ENCODE measurements at places on chromosomes 6 and 20. TPM values are rescaled to one million over a fixed set of nuclear protein-coding genes. Genes with fewer than 3 reads are reported as not detected.

Gene HUS1B
- 1.2 TPM for total RNA-seq

Gene SLC35D3
- not detected for total RNA-seq

Gene CGA
- total RNA-seq: not detected

Gene RPN2
- 175 TPM for total RNA-seq

Gene OVOL2
- total RNA-seq: 4.8 TPM

Gene SPATS1
- total RNA-seq: not detected

Gene APOM
- 4.6 TPM for total RNA-seq

Gene CST2
- total RNA-seq: not detected

Gene SPACA1
- not detected for total RNA-seq

Gene RSPO3
- 8.9 TPM for total RNA-seq

Gene HNF4A
- 26.0 TPM for total RNA-seq

Gene OOEP
- total RNA-seq: 0.35 TPM

Gene RPS6KA2
- total RNA-seq: 61.2 TPM

Gene KCNQ2
- total RNA-seq: 2.2 TPM

Gene CRIP3
- 5.6 TPM for total RNA-seq

Gene SPEF1
- total RNA-seq: 3.4 TPM

Gene DAAM2
- 19.8 TPM for total RNA-seq

Gene RNF114
- 89.2 TPM for total RNA-seq

Gene FITM2
- total RNA-seq: 10.0 TPM

Gene ARFGEF3
- total RNA-seq: 7.8 TPM

Gene KHDRBS2
- 0.76 TPM for total RNA-seq

Gene BMP7
- total RNA-seq: 1.6 TPM

Gene COL11A2
- total RNA-seq: 0.85 TPM
